ENCODE measurements at places on chromosomes 12 and 14.

DNA sequence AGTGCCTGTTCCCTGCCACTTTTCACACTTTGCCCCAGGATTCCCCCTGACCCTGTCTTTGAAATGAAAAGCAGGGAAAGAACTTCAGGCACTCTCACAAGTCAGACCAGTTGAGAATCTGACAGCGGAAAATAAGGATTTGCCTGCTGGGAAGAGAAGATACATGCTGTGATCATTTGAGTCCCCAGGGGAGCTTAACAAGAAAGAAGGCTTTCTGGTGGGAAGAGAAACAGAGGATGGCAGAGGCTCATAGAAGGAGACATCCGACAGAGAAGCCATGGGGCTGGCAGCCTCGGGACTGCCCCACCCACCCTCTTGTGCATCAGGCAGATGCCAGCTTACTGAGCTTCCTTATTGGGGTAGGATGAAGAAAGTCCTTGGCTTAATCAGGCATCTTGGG, 11.9 kb downstream of the TTC9 start:
- DNase-seq = no peak

GRCh38 chr14:75310295-75311111, 31.9 kb downstream of the FOS start:
- no peak for DNase-seq

DNA sequence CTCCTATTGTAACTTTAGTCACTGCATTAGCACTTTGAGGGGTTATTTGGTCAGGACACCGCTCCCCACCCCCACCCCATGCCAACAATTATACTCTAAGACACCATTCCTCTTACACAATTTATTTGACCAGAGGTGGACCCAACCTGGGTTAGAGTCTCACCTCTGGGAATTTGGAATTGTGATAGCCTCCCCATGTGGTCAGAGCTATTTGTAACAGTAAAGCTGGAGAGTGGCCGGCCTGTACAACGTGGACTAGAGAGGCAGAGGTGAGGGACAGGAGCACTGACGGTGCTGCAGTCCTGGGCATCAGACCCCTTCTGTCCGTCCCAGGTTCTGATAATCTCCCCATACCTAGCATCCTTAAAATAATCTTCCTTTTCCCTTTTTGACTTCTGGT, 3.3 kb upstream of the HAL start:
- no peak for DNase-seq

DNA sequence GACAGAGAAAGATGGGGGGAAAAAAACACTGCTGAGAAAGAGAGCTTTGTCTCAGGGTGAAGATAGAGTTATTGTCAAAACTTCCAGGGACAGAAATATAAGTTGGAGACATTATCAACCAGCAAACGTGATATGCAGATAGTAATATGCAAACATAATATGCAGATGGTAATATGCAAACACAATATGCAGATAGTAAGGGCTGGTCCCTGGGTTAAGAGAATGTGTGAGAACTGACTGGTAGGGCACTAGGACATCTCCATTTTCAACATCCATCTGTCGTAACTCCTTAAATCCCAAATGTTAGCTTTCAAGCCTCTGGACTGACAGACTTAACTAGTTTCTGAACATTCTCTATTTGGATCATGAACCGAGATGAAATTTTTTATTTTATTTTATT, 32.2 kb downstream of the SNRPF start:
- no peak for DNase-seq

GRCh38 chr14:57747036-57747435, 118.9 kb downstream of the SLC35F4 start:
- no peak for DNase-seq

GRCh38 chr14:81138429-81138828, 82.3 kb downstream of the GTF2A1 start:
- DNase-seq = no peak

- no peak for DNase-seq
Observed at GRCh38 chr12:50353869-50354593, 42.4 kb downstream of the FAM186A start.

- DNase-seq = no peak
Observed at GRCh38 chr14:50262865-50263264, 31.5 kb upstream of the SOS2 start.

GRCh38 chr12:53579545-53579955, 46.6 kb downstream of the ATF7 start:
- DNase-seq = no peak

- DNase-seq = no peak
Observed at GRCh38 chr14:92665661-92666110, 82.7 kb downstream of the LGMN start.

DNA sequence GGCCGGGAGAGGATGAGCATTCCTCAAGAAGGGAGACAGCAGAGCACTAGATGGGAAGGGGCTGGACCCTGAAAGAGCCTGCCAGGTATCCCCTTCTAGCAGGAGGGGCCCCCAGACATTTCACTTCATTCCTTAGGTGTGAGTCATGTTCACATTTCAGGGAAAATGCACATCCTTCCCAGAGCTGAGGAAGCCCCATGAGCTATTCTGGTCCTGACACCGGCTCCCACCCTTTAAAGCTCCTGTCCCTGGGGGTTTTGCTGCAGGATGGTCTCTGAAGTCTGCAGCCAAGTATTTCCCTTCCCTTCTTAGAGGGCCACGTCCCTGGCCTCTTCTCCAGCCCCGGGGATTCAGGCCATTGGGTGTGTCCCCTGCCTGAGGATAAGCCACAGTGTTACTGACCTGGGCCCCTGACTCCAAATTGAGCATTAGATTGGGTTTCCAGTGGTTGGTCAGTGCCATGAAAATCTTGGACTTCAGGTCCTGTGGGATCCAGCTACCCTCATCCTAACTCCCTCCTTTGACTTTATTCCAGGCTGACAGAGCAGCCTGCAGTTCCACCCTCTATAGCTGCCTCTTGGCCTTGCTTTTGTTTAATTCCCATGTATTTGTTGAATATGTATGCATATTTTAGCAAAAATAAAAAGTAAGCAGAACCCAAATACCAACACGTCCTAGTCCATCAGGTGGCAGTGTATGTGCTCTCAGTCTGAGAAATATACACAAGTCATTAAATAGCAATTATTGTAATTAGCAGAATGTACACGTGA, 267.1 kb downstream of the CACNA1C start:
- DNase-seq = no peak
